ENCODE measurements at places on chromosomes 11 and 22.
A peak's percentile ranks its signal among the peaks of the same experiment; 100 is the strongest.

- no peak for DNase-seq
Observed at GRCh38 chr22:45210174-45210573, 30.5 kb downstream of the KIAA0930 start.

- no peak for DNase-seq
Observed at GRCh38 chr11:21316591-21316990, 647.2 kb downstream of the NELL1 start.

- DNase-seq = no peak
Observed at GRCh38 chr11:128354476-128354875, 232.9 kb downstream of the ETS1 start.

- DNase-seq = no peak
Observed at GRCh38 chr22:19686946-19687345, 27.4 kb upstream of the SEPTIN5 start.

GRCh38 chr11:124920870-124921609, 2.0 kb downstream of the HEPN1 start:
- DNase-seq = no peak

DNA sequence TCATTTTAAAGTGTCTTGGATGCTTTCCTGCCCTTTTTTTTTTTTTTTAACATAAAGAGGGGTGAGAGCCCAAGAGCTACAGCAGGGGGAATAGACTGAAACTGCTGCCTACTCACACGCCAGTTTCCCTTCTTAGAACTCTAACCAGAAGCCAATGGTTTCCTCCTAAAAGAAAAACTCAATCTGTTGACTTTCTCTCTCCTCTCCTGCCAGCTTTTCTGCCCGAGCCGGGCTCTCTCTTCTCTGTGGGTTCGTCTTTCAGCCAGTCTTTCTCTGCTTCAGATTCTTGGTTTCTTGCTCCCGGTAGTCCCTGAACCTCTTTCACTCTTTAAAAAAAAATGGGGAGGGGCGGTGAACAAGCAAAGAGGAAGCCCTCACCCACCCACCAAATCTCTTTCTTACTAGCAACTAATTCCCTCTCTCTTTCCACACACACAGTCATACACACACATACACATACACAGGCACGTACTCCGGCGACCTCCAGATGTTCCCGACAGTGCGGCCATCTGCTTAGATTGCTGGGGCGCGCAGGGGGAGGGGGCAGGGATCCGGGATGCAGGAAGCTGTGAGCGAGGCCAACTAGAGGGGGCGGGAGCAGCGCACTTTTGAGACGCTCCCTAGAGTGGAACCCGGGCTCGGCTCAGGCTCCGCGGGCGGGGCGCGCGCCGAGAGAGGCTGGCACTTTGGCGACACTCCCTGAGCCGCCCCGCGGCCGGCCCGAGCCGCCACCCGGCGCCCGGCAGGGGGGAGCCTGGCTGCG, 444 bp upstream of the TSKU start:
- DNase-seq = peak; percentile 86

DNA sequence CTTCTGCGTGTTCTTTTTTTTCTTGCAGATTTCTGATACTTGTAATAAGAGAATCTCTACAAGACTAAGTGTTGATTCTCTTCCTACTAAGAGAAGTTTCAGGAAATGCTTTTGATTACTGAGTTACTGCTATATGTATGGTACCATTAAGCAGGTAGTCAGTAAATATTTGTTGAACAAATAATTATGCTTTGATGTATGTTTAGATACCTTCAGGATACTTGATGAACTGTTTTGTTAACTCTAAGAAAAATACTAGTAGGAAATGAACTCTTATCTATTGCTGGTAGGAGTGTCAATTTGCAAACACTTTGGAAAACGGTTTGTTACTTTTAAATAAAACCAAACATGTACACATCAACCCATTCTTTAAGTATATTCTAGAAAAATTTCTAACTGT, 90.6 kb downstream of the TMEM135 start:
- DNase-seq = no peak

DNA sequence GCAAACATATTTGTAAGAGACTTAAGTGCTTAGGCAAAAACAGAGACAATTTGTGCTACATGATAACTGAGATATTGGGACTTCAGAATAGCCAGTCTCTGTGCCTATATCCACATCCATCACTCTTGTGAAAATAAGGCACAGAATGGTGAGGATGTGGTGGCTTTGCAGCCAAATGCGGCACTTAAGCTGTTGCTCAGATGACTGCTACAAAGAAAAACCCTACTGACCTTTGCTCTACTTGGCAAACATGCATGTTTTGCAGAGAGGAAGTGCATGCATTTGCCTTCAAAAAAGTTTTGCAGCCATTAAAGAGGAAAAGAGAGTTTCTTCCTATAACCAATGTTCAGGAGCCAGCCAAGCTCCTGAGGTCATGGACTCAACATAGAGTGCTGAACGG, 675.0 kb upstream of the KIRREL3 start:
- no peak for DNase-seq

- DNase-seq = no peak
Observed at GRCh38 chr11:75506827-75507226, 18.9 kb downstream of the GDPD5 start.

DNA sequence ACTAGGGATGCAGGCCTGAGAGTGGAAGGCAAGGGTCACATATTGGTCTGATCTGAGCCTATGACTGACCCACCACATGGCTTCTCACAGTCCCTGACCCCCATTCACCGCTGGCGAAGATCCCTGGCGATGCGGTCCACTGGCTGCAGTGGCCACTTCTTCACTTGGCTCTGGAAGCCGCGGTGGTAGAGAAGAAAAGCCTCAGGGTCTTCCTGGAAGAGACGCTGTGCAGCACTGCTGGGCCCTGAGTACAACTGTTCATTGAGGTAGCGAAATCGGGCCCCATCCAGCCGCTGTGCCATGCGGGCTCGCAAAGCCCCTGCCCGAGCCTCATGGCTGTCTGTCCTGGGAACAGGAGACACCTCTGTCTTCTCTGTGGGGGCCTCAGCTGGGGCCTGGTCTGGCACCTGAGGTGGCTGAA, 2.4 kb downstream of the RRP8 start:
- DNase-seq = no peak

- no peak for DNase-seq
Observed at GRCh38 chr22:42919199-42919598, 62.1 kb upstream of the ARFGAP3 start.

DNA sequence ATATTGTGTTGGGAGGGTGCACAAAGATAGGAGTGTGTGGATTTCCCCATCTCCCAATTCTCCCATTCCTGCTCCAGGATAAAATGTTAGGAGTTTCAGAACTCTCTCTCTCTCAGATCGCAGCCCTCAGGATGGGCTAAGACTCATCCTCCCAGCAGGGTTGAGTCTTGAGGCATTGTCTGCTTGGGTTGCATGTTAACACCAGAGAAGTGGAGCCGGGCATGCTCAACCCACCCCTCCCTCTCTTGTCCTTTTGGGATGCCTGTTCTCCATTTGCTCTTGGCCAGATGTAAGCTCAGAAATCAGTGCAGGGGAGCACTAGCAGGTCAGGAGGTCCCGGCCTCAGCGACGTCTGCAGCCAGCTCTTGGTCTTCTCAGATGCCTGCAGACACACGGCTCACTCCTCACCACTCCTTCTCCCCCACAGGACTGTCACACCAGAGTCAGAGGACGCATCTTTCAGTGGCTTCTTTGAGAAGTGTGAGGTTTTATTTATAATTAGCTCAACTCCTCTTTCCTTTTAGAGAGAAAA, 1456.5 kb downstream of the TBC1D22A start:
- no peak for DNase-seq

DNA sequence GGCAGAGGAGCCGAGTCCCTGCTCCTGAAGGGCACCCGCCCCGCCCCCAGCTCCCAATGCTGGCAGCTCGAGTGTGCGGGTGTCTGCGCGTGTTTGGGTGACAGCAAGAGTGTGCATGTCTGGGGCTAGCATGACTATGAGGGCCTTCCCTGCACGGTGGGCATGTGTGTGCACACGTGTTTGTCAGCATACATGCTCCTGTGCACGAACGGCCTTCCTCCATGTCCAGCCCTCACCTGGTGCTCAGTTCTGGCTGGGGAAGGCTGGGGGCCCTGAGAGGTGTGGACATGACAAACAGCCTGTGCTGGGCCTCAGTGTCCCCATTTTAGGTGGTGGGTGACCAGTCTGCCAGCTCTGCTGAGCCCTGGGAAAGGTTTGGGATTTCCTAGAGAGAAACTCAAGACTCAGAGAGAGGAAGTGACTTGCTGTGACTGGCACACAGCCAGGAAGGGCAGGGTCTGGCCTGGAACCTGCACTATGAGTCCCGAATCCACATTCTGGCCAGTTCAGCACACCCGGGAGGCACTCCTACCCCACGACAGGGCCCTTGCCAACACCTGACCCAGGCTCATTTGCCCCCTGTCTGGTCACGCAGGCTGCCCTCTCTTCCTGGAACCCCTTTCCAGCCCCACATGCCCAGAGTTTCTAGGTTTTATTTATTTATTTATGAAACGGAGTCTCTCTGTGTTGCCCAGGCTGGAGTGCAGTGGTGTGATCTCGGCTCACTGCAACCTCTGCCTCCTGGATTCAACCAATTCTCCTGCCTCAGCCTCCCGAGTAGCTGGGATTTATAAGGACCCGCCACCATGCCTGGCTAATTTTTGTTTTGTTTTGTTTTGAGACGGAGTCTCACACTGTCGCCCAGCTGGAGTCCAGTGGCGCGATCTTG, 3.3 kb upstream of the SHISA8 start:
- DNase-seq = peak; percentile 13

- no peak for DNase-seq
Observed at GRCh38 chr11:48008951-48009270, 28.6 kb downstream of the PTPRJ start.

- DNase-seq = no peak
Observed at GRCh38 chr11:124172101-124172500, 11.0 kb upstream of the OR10D3 start.

DNA sequence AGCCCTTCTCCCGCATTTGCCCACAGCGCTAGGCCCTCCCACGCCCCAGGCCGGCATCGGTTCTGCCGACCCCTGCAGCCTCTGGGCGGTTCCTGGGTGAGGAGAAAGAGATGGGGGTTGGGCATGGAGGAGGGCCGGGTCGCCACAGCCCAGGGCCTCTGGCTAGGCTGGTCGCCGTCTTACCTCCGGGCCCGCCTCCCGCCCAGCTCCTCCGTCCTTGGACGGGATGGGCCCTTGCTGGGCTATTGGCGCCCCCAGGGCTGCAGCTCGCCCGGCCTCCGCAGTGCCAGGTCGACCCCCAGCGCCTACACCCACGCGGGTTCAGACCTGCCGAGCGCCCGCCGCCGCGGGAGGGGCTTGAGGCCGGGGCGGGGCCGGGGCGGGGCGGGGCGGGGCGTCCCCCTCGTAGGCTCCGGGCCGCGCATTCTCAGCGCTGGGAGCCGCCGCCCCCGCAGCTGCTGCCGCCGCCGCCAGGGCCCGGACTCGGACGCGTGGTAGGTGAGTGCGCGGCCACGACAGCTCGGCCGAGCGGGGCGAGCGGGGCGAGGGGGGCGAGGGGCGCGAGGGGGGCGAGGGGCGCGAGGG, at the start of gene CD151:
Gene CD151, plus strand, starts transcription at position 424 of the 585 bp plus-strand sequence. CDS start 3,118 bp downstream, outside the sequence.
- DNase-seq = no peak

GRCh38 chr11:42251984-42252383, 792.5 kb upstream of the LRRC4C start:
- no peak for DNase-seq

DNA sequence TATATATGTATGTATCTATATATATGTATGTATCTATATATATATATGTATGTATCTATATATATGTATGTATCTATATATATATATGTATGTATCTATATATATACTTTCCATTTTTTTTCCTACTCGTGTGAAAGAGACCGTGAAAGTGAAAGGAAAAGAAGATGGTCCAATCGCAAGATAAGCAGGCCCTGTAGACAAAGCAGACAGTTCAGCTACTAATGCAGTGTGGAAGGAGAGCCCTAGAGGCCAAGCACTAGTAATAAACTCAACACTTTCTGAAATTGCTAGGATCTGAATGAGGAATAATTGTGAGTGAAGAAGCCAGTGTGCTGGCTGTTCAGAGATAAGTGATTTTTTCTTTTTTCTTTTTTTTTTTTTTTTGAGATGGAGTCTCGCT, 47.2 kb downstream of the MCHR1 start:
- DNase-seq = no peak

DNA sequence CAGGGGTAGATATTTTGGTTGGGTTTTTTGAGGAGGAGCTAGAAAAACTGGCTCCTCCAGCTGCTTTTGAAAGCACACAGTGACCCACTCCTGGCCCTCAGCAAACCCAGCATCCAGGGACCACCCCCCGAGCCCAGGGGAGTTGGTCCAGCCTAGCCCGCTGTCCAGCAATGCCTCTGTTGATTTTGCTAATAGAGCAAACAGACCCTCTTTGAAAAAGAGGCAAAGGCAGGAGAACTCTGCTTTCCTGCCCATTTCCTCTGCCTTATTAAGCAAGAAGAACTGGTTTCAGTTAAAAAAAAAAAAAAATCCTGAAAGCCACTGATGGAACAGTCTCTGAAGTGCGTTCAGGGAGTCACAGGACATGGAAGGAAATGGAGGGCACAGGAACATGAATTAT, 25.3 kb downstream of the ABTB2 start:
- no peak for DNase-seq

GRCh38 chr11:34316347-34317035, 41.3 kb downstream of the ABTB2 start:
- DNase-seq = no peak

GRCh38 chr22:41928593-41929417, 2.2 kb upstream of the TNFRSF13C start:
- DNase-seq = no peak

DNA sequence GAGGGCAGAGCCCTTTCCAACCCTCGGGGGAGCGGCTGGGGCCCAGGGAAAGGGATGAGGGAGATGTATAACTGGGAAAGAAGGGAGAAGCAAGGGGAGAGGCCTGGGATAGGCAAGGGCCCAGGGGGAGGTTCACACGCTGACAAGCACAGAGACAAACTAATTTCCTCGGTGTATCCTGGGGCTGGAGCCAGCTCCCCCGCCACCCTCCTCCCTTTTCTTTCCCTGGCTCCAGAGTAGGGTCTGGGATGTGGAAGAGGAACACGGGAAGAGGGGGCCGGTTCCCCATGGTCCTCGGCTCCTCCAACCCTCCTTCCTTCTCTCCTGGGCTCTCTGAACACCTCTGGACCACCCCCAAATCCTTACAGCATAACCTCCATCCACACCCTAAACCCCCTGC, 6.9 kb downstream of the CLCF1 start:
- no peak for DNase-seq

- DNase-seq = no peak
Observed at GRCh38 chr11:69928975-69929374, 109.8 kb upstream of the FGF3 start.

- DNase-seq = no peak
Observed at GRCh38 chr11:112564228-112564955, 303.7 kb upstream of the PLET1 start.

GRCh38 chr22:27629908-27630673, 171.5 kb downstream of the MN1 start:
- no peak for DNase-seq

DNA sequence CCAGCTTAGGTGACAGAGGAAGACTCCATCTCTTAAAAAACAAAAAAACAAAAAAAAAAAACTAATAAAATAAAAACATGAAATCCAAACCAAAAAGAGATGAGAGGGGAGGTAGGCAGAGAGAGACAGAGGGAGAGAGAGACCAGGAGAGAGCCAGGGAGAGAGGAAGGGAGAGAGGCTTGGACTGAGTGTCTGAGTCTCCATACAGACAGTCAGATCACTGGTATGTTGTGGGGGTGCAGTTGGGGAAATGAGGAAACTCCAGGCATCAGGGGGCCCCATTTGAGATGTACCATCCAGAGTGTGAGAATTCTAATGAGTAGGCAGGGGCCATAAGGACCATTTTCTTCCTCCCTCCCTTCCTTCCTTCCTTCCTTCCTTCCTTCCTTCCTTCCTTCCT, 53.1 kb upstream of the SEPTIN5 start:
- no peak for DNase-seq

GRCh38 chr22:45009606-45010531, at the start of gene PHF21B:
TSS of gene PHF21B (minus strand) at chr22:45010005. CDS start at chr22:45009549, 456 bp downstream.
- DNase-seq = no peak
